ENCODE measurements at places on chromosomes 13 and 19. TPM values are rescaled to one million over a fixed set of nuclear protein-coding genes. Genes with fewer than 3 reads are reported as not detected.

DNA sequence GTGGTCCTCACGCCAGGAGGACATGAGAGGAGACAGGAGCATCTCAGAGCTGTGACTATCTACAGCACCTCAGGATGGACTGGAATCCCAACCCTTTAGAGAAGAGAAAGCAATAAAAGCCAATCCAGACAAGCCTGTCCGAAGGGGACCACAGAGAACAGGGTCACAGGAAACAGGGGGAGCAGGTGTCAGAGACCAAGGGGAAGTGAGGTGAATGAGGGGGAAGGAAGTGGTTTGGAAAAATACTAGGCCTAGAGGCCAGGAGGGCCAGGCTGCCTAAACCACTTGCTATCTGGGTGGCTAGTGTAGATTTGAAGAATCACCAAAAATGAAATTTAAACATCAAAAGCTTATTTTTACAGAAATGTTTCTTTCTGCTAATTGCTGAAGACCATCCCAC is 16.2 kb downstream of the TMTC4 start:
- DNase-seq: no peak

DNA sequence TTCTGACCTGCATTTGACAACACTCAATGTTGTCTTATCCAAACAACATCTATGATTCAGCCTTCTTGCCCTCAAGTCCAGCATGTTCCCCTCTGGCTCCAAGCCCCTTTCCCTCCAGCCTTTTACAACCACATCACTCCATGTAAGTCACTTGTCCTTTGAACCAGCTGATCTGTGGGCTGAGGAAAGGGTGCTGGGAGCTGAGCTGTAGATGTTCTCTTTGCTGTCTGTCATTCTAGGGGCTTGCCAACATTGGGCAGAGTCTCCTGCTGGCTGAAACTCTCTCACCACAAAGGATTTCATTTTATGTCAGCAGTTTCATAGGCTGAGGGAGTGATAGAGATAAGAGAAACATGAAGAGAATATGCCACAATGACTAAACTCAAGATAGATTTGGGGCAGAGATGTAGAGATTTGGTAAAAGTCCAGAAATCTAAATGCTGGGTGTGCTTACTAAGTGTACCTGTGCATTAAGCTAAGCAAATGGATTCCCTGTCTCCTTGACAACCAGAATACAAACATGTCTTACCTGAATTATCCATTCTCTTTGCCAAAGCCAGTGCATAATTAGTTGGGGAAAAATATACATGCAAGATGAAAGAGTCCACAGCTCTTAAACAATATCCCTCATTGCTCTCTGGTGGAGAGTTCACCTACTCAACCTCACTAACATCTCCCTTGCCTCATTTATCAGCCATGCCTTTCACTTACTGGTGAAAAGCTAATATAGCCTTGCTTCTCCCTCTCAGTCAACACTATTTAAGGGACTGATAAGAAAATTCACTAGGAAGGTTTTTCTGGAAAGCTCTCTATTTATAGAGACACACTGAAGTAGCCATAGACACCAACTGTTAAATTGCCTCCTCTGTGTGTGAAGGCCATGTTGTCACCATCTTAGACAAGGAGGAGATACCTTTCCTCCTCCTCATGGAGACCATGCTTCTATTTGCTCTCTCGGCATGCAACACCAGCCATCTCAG is 175.5 kb upstream of the SERP2 start:
- DNase-seq: no peak

- peak; percentile 76 for DNase-seq
Measured at GRCh38 chr13:73055813-73056564, 2.8 kb upstream of the KLF5 start.

DNA sequence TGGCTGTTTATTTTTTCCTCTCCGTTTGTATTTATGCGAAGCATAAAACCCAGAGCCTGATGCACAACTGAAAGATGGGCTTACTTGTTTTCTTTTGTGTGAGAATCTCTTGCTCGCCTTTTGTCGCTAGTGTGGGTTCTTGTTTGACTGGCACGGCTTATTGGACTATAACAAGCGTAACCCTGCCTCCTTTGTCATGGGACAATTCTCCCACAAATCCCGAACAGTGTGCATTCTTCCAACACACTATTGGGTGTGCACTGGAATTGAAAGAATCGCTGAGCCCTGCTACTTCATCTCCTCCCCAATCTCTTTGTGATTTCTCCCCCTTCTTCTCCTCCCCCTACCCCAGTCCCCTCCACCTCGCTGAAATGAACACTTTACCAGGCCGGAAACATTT is 110.8 kb downstream of the ZIC5 start:
- no peak for DNase-seq

- DNase-seq: no peak
Measured at GRCh38 chr19:42571116-42571515, 23.6 kb downstream of the CEACAM8 start.

GRCh38 chr13:63942372-63942771 is 2526.7 kb upstream of the PCDH20 start:
- no peak for DNase-seq

DNA sequence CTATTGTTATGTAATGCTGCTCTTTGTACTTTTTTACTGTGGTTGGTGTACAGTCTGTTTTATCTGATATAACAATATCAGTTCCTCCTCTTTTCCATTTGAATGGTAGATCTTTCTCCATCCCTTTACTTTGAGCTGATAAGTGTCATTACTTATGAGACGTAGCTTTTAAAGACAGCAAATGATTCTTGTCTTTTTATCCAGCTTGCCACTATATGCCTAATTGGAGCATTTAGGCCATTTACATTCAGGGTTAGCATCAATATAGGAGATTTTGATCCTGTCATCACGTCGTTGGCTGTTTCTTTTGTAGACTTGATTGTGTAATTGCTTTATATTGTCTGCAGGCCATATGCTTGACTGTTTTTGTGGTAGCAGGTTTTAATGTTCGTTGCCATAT is 894.2 kb upstream of the ATXN8OS start:
- no peak for DNase-seq

The ZNF549 gene
- polyA plus RNA-seq: 1.8 TPM

The CYP4F11 gene
- polyA plus RNA-seq: 4.6 TPM

DNA sequence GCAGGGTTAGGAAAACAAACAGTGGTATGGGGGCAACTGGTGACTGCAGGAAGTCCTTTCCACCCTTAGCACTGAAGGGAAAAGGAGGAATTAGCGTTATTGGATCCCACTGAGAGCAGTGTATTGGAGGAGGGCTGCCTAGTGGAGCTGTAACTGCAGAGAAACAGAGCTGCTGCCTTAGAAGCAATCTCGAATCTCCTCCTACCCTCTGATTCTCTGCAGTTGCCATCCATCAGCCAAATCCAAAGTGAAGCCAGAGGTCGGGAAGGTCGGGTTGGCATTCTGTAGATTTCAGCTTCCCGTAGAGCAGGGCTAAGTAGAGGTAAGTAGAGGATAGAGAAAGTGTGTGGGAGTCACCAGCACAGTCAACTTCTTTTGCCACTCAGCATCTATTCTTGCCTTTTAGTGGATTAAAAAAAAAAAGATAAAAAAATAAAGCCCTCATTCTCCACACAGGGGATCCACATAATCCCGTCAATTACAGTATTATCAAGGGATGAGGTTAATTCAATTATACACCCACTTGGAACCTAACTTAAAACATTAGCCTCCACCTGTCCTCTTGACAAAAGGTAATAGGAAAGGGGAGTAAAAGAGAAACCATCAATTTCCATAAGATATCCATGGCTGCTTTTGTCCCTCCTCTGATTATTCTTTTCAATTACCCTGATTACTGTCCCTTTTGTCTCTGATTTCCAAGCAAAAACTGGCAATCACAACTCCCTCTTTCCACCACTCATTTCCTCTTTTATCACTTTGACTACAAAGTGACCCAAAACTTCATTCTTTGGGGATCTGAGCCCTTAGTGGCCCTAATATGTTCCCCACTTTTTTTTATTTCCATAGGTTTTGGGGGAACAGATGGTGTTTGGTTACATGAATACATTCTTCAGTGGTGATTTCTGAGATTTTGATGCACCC is 234.7 kb downstream of the RBM26 start:
- DNase-seq: no peak

- no peak for DNase-seq
Measured at GRCh38 chr19:28313633-28314032, 899.3 kb downstream of the UQCRFS1 start.

GRCh38 chr19:1248786-1249297 is 459 bp downstream of the MIDN start:
- no peak for DNase-seq

The ZNF649 gene
- polyA plus RNA-seq: 0.56 TPM

GRCh38 chr19:1141944-1142343 is 32.1 kb downstream of the SBNO2 start:
- no peak for DNase-seq

- peak; percentile 71 for DNase-seq
Measured at GRCh38 chr19:49614096-49614833, 23.3 kb downstream of the PRR12 start.

DNA sequence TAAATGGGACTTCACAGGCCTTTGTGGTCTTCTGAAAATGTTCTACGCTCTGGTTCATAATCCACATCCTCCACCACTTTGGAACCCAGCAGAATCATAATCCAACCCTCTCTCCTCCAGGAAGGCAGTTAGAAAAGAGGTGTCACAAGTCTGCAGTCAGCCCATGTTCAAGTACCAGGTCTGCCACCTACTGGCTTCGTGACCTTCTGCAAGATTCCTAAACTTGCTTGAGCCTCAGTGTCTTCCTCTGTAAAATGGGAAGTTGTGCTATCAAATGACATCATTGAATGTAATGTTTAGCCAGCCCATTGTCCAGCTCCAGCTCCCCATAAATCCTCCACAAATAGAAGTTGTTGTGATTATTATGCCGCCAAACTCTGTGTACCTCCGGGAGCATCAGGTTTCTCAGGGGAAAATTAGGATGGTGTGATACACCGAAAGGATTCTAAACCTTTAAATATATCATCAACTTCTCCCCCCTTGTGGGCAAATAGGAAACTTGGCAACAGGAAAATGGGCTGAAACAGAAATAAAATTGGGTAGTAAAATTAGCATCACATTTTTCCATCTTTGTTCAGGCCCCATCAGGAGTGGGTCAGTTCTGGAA is 109.7 kb downstream of the NUFIP1 start:
- DNase-seq: no peak

The SETDB2 gene
- polyA plus RNA-seq: 1.7 TPM

DNA sequence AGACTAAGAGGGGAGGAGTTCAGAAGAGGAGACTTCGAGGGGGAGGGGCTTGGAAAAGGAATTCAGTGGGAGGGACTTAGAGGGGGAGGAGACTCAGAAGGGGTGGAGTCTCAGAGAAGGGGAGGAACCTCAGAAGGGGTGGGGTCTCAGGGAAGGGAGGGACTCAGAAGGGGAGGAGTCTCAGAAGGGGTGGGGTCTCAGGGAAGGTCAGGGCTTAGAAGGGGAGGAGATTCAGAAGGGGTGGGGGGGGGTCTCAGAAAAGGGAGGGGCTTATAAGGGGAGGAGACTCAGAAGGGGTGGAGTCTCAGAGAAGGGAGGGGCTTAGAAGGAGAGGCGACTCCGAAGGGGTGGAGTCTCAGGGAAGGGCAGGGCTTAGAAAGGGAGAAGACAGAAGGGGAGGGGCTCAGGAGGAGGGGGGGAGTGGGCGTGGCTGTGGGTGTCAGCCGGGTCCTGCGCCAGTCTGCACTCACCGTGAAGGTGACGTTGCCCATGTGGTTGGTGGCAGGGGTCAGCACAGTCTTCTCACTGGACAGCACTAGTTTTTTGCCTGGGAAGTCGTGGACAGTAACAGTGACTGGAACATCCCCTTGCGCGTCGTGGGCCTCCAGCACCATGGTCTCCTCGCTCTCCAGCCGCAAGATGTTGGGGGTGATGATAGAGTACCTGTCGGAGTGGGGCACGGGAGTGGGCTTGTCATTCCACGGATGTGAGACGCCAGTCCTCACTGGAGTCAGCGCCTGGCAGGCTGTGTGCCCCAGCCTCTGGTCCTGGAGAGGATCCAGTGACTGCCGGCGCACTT is 1.5 kb downstream of the C3 start:
- peak; percentile 58 for DNase-seq

The VAV1 gene
- 9.5 TPM for polyA plus RNA-seq

The FAM216B gene
- not detected for polyA plus RNA-seq

DNA sequence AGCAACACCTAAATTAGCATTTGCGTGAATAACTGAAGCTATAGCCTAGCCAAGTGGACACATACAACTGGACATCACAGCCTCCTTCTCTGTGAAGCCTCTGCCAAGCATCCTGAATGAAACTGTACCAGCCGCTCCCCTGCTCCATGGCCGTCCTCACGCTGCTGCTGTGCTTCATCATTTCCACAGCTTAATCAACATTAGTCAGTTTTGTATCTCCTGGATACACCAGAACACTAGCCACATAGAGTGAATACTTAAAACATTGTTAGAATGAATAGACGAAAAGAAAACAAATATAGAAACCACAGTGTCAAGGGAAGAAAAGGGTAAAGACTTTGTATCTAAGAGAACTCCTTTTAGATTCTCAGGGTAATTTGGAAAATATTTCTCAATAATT is 1526.9 kb downstream of the EFNB2 start:
- DNase-seq: no peak

DNA sequence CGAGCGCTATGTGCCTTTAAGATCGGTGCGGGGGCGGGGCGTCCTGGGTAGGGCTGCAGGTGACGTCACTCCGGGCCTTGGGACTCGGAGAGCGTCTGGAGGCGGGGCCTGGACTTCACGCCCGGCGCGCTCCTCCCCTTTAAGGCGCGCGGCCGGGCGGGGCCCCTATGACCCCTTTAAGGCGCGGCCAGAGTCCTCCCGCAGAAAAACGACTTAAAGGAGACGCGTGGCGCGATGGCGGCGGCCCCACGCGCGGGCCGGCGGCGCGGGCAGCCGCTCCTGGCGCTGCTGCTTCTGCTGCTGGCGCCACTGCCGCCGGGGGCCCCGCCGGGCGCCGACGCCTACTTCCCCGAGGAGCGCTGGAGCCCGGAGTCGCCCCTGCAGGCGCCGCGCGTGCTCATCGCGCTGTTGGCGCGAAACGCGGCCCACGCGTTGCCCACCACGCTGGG is at the start of gene COLGALT1:
Gene COLGALT1, plus strand, starts transcription at position 170 of the 449 bp plus-strand sequence. Its CDS starts 65 bp downstream, at position 235.
- peak; percentile 94 for DNase-seq

- DNase-seq: no peak
Measured at GRCh38 chr19:18644196-18645034, 7.6 kb downstream of the KLHL26 start.

The OLFM4 gene
- not detected for polyA plus RNA-seq

GRCh38 chr13:60288569-60288968 is 108.5 kb upstream of the TDRD3 start:
- DNase-seq: no peak

DNA sequence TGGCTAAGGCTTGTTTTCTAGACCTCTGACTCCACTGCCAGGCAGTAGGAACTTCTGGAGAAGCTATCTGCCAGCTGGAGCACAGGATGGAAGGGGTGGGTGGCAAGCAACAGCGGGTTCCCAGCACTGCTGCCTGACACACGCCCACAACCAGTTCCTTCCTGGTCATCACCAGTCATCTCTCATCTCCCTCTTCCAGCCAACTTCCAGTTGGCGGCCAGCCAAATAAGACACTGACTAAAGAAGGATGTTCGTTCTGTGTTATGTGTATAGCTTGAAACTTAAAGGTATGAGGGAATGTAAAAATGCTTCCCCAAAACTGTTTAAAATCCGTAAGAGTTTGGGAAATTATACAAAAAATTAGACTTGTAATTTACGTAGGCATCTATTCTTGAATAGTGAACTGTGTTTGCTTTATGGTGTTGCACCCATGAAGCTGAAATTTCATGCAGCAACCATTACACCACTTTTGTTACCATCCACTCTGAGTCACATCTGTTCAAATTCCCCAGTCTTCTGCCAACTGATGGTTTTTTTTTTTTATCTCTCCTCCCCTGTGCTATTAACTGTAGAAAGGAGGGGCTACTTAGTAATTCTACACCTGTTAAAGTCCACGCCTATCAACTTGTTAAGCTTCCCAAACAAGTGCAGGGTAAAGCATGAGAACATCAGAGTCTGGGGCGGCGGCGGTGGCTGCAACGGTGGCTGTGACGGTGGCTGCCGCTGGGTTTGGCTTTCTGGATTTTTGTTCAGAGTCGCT is 86.2 kb upstream of the FRY start:
- DNase-seq: no peak

The POU2F2 gene
- 0.24 TPM for polyA plus RNA-seq
